ENCODE measurements at places on chromosomes 11 and 22. TPM values are rescaled to one million over a fixed set of nuclear protein-coding genes. Genes with fewer than 3 reads are reported as not detected.

GRCh38 chr11:68890490-68891231 is 13.0 kb downstream of the MRPL21 start:
- peaks cover 14% of the 10 kb centered on the region for H3K4me1 ChIP-seq
- peak overlapping the region; percentile 32 for H3K4me3 ChIP-seq
- H3K36me3 ChIP-seq = peaks cover 2% of the 10 kb centered on the region
- H3K27me3 ChIP-seq = no peaks in the 10 kb centered on the region

DNA sequence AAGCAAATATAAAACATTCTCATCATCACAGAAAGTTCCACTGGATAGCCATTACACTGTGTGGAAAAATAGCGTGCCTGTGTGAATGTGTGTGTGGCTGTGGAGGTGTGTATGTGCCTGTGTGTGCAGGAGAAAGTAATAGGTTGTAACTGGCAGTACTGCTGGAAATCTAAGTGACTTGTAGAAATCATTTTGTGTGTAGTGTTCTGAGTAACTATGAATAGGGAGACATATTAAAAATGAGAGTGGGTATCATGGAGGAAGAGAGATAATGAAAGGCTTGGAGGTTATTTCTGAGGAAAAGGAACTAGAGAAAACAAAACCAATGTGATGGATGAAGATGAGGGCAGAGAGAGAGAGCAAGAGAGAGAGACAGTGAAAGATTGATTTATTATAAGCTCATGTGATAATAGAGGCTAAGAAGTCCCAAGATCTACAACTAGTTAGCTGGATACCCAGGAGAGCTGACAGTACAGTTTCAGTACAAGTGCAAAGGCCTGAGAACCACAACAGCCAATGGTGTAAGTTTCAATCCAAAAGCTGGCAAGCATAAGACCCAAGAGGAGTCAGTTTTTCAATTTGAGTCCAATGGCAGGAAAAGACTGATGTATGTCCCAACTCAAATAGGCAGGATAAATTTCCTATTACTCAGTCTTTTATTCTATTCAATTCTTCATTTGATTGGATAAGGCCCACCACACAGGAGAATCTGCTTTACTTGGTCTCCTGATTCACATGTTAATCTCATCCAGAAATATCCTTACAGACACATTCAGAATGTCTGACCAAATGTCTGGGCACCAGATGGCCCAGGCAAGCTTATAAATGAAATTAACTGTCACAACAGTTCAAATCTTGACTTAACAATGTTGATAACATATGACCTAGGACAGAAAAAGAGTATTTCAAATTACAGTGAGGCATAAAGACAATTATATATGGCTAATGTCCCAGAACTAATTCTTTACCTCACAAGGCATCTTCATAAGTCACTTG is 14.9 kb downstream of the KBTBD3 start:
- no peaks in the 10 kb centered on the region for H3K27me3 ChIP-seq
- H3K4me1 ChIP-seq = no peaks in the 10 kb centered on the region
- no peak overlapping the region for H3K4me3 ChIP-seq
- no peak overlapping the region for H3K27ac ChIP-seq
- no peak for DNase-seq

DNA sequence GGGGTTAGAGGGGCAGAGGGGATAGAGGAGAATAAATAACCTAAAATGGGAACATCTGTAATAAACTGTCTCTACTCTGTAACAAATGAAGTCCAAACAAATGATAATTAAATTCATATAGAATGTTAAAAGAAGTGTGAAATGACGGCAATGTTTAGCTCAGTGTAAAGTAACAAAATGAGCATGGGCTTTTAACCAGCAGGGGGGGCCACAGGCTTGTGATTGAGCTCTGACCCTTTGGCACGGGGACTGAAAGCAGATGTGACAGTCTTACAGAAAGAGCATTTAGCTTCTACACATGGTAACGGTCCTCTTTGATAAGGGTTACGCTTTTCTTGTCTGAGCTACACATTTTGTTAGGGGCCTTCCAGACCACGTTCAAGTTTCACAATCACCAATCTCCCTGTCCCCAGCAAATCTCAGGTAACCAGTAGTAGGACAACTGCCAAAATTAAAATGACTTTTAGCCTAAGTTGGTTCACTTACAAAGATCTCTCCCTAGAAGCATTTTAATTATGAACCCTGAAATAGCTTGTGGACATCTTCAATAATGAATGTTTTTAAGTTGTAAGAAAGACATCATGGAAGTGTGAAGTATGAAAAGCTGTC is 262.5 kb downstream of the DCDC1 start:
- H3K36me3 ChIP-seq = no peaks in the 10 kb centered on the region
- H3K27ac ChIP-seq = no peak overlapping the region
- H3K4me3 ChIP-seq = no peak overlapping the region
- DNase-seq = peak; percentile 17
- no peaks in the 10 kb centered on the region for H3K27me3 ChIP-seq

DNA sequence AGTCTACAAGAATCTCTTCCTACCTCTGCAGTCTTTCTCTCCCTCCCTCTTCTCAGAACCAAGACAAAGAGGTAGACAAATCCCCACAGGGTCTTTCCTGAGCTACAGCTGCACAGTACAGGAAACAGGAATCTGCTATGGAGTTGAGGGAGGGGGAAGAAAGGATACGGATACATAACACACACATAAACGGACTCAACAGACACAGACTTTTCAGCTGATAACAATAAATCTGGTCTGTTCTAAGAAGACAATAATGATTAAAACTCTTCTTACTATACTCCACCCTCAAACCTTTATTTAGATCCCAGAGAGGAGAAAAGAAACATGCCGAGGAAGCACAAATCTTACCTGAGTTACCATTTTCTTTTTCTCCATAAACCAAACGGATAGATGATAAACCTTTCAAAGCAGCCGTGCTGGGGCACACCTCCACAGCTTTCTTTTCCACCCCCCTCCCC is 122.2 kb downstream of the APOL5 start:
- no peak for DNase-seq
- H3K27me3 ChIP-seq = no peaks in the 10 kb centered on the region
- H3K27ac ChIP-seq = peak overlapping the region; percentile 85
- no peaks in the 10 kb centered on the region for H3K36me3 ChIP-seq

GRCh38 chr11:62627713-62628112 is 5.9 kb upstream of the B3GAT3 start:
- H3K4me3 ChIP-seq = no peak overlapping the region
- peaks cover under 1% of the 10 kb centered on the region for H3K4me1 ChIP-seq
- peaks cover 78% of the 10 kb centered on the region for H3K36me3 ChIP-seq
- no peak for DNase-seq
- H3K27me3 ChIP-seq = no peaks in the 10 kb centered on the region
- H3K27ac ChIP-seq = no peak overlapping the region

GRCh38 chr11:36513965-36514364 is 3.9 kb upstream of the TRAF6 start:
- no peaks in the 10 kb centered on the region for H3K27me3 ChIP-seq
- no peaks in the 10 kb centered on the region for H3K36me3 ChIP-seq
- DNase-seq = no peak
- H3K4me3 ChIP-seq = no peak overlapping the region
- H3K27ac ChIP-seq = no peak overlapping the region

Gene OSM
- 0.39 TPM for total RNA-seq

Gene GTF2H1
- total RNA-seq = 25.2 TPM

Gene ANO9
- 0.59 TPM for total RNA-seq

Measured in psoas muscle (tissue), 8 donors.